Effector CD4-positive, alpha-beta T cell (primary cell): ENCODE measurements at places on chromosomes 6 and 20.

DNA sequence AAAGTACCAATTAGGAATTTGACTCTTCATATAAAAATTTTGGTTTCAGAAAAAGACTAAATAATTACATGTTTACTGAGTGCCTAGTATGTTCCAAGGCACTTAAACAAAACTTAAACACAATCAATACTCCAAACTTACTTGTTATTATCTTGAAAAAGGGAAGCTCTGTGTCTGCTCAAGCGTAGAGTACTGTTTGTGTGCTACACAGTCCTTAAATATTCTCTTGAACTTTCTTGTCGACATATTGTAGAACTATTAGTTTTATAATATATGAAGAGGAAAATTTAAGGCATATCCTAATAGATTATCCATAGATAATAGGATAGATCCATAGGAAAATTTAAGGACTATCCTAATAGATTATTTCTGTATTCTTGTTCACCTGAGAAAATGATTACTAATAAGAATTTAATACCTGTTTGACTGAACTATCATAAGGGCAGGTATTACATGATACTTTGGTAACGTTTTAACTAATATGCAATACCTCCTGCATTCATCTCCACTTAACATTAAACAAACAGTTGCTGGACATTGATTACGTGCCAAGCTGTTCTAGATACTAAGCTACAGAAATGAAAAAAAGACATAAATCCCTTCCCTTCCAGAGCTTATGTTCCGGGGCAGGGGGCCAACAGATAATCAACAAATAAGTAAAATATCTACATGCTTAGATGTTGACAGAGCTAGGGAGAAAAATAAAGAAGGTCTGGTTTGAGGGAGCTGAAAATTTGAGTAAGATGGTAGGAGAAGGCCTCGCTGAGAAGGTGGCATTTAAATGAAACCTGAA lies 115.2 kb upstream of the BCLAF1 start:
- no peak for DNase-seq

GRCh38 chr20:56941101-56941686 lies 312.1 kb downstream of the TFAP2C start:
- DNase-seq, result no peak

GRCh38 chr20:34999782-35000181 lies 44.1 kb downstream of the MYH7B start:
- DNase-seq, result no peak

- DNase-seq, result no peak
Observed at GRCh38 chr20:60904730-60905129, 347.3 kb upstream of the CDH4 start.

DNA sequence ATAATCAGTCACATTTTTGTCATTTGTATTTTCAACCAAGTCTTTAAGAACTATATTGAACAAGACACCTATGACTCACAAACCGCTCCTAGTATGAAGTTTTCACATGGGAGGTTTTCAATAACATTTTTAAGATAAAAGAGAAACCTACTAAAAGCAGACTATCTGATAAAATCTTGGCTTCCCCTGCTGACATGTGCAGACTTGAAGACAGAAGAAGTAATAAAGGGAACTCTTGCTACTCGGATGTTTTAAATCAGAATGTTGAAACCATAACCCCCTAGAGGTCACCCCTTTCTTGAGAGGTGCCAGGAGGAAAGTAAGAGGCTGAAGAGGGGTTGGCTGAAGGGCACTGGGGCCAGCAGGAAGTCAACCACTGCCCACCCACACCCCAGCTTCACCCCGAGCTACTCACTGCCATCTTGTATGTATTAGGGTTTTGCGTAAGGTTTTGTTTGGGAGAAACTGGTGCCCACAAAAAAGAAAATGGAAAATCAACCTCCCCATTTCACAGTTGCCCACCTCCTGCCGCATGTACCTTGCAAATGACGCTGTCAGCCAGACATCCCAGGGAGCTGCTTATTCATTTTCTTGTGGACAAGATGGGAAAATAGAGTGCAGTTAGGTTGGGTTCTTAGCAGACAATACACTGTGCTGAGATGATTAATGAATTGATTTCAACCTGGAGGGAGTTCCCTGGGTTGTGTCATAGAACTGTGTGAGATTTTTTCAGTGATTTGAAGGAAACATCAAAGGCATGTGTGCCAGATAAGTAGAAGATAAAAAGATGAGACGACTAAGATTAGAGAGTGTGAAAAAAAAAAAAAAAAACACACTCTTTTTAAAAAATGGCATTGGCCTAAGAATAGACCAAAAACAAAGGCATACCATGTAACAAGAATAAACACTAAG lies 83.2 kb upstream of the TAB2 start:
- DNase-seq, result peak; percentile 23

DNA sequence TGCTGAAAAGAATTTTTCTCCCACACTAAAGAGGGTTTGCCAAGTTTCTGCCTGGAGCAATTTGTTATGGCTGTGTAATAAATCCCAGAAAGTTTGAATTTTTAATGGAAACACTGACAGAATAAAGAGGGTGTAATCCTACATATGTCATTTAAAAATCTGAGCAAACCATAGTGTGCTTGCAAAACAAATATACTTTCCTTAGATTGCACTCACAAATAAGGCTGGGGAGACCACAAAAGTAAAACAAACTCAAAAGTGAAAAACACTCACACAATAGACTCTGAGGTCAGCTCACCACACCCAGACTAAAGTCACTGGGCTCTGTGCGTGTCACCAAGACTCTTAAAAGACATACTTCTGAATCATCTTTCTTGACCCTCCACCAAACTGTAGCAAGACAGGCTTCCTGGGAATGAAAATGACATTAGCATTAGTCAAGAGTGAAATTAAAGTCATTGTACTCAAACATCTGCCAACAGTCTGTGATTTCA lies 4.8 kb upstream of the ATXN1 start:
- DNase-seq, result no peak

GRCh38 chr6:56594699-56595098 lies 48.0 kb downstream of the DST start:
- no peak for DNase-seq

DNA sequence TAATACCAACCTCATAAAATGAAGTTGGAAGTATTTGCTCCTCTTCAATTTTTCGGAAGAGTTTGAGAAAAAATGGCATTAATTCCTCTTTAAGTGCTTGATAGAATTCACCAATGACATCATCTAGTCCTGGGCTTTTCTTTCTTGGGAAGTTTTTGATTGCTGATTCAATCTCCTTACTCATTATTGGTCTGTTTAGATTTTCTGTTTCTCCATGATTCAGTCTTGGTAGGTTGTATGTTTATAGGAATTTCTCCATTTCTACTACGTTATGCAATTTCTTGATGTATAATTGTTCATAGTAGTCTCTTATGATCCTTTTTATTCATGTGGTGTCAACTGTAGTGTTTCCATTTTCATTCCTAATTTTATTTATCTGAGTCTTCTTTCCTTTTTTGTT lies 176.9 kb upstream of the PRND start:
- no peak for DNase-seq

GRCh38 chr6:122719176-122719575 lies 60.3 kb upstream of the FABP7 start:
- no peak for DNase-seq

DNA sequence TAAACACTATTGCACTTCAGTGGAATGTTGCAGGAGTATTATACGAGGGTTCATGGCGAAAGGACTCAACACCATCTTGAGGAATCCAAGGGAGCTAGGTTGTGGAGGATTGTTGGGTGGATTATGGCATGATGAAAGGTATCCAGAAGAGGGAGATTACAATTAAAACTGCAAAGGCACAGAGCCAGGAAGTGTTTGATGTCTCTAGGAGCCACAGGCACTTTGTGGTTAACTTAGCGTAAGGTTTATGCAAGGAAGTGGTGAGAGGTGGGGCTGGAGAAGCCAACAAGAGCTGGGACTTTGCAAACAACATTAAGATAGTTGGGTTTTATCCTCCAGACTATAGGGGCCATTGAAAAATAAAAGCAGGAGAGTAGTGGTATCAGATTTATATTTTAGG lies 86.6 kb upstream of the TPD52L1 start:
- no peak for DNase-seq

DNA sequence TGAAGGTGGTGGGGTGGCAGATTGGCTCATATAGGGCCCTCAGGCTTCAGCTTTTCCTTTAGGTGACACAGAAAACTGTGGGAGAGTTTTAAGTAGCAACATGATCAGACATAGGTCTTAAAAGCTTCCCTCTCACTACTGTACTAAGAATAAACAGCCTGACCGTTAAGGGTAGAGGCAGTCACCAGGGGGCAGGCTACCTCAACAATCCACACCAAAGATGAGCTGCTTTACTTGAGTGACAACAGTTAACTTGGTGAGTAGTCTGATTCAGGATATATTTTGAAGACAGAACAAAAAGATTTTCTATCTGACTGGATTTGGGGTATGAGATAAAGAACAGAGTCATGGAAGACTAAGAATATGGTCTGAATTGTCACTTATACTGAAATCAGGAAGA lies 193.1 kb upstream of the SHLD1 start:
- DNase-seq, result peak; percentile 26

DNA sequence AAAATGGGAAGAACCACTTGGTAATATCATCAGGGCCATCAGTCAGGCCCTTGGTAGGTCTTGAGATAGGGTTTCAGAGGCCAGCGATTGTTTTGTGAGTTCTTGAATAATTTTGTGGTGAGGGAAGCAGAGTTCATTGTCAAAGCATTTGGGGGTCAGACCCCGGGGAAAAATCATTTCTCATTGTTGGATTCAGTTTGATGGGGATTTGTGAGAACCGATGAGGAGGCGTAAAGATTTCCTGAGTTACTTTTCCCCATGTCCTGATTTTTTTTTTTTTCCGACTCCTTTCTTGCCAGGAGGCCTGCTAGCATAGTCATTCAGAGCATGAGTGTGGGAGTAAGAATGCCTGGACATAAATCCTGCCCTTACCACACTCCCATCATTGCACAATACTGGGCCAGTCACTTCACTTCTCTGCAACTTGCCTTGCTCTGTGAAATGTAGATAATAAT lies 60.3 kb downstream of the TSHZ2 start:
- no peak for DNase-seq

- DNase-seq, result no peak
Observed at GRCh38 chr6:44650495-44650894, 263.0 kb downstream of the CDC5L start.

DNA sequence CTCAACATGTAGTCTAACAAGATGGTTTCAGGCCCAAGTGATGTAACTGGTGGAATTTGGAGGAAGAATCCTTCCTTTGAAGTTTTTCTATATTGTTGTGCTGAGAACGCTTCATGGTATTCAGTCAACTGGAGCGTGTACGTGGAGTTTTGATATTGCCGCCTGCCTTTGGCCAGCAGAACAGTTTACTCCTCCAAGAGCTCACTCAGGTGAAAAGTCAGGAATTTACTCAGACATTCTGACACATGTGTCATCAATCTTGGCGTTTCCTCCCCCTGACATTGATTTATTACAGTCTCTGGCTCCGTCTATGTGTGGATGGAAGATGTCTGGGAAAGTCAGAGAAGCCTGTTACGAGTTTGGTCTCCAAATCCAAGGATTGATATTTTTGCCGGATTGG lies 19.0 kb upstream of the TGM2 start:
- no peak for DNase-seq

DNA sequence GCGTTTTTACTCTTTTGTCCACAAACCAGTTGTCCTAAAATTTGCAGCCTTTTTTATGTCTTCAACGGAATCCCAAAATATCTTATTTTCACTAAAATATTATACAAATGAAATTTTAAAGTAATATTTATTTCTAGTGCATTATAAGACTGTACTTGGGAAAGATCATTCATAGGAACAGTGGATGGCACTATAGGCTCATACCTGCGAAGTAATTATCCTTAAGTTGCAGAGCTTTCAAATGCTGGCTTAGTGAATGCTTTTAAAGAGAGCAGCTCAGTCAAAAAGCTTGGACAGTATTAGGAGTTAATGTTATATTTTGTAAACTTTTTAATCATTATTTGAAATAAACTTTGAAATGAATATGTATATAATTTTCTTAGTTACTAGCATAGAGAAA lies 254.9 kb downstream of the CDKAL1 start:
- DNase-seq, result no peak

DNA sequence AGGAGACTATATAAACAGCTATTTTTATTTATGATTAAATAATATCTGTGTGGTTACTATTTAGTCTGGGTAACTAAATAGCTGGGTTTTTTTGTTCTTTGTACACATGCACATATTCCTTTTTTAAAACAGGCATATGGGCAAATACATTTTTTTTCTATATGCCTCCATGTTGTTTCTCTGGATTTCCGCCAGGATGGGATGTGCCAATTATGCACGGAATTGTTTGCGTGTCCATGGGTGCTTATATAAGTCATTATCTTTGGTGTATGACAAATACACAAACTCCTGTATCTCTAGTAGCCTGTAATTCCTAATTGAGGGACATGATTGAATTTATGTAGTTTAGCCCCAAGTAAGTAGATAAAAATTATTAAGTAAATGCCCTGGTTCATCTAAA lies 226.9 kb downstream of the BCKDHB start:
- no peak for DNase-seq

DNA sequence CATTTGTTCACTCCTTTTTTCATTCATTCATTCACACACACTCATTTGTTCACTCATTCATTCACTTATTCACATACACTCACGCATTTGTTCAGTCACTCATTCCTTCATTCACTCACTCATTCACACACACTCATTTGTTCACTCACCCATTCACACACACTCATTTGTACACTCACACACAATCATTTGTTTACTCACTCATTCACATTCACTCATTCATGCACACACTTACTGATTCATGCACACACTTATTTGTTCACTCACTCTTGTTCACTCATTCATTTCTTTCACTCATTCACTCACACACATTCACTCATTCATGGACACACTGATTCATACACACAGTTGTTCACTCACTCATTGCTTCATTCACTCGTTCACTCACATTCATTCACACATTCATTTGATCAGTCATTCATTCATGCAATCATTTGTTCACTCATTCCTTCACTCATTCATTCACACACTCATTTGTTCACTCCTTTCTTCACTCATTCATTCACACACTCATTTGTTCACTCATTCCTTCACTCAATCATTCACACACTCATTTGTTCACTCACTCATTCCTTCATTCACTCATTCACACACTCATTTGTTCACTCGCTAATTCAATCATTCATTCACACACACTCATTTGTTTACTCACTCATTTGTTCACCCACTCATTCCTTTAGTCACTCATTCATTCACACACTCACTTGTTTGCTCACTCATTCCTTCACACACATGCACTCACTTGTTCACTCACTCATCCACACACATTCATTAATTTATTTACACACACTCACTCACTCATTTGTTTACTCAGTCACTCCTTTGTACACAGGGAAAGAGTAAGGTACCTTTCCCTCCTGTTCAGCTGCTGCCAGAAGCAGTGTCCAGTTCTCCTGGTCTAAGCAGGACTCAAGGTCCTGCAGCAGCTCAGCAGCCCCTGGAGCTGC lies 50.7 kb upstream of the BHLHE23 start:
- DNase-seq, result no peak
